ENCODE measurements at places on chromosomes 3 and 15. TPM values are rescaled to one million over a fixed set of nuclear protein-coding genes. Genes with fewer than 3 reads are reported as not detected.

DNA sequence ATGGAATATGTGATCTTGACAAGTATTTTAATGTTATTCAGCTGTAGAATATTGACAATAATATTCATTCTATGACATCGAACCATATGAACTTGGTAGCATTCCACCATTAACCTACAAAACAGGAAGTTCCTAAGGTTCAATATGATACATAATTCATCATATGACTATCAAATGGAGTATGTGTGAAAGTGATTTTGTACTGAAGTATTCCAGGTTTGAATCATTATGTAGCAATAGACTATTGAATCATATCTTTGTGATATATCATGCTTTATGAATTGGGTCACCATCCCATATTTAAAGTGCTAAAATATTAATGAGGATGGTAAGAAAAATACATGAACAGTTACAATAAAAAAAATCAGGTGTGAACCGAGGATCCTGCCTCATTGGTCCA is 95.1 kb downstream of the TP63 start:
- H3K4me3 ChIP-seq = no peak overlapping the region
- H3K27me3 ChIP-seq = no peaks in the 10 kb centered on the region
- no peak overlapping the region for H3K27ac ChIP-seq
- no peak for DNase-seq
- H3K4me1 ChIP-seq = no peaks in the 10 kb centered on the region
- H3K36me3 ChIP-seq = no peaks in the 10 kb centered on the region

DNA sequence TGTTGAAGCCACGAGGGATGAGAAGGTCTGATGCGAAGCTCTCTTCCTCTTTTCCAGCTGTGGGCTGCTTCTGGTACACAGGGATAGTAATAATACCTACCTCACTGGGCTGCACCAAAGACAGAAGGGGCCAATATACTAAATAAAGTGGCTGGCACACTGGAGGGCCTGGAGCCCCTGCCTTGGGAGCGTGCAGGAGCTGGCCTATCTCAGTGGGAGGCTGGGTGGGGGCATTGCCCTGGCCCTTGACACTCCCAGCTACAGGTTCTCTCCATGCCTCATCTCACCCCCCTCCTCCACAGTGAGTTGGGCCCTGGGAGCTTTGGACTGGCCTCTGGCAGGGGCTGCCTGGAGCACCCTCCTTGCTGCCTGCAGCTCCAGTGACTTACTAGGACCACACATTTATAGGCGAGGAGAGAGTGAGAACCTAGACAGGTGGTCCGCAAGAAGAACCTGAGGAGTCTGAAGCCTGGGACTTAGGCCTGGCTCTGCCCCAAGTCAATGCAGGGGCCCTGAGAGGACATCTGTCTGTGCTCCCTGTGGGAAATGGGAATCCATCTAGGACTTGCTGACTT is 1.6 kb downstream of the NOX5 start:
- no peaks in the 10 kb centered on the region for H3K36me3 ChIP-seq
- no peak for DNase-seq
- no peaks in the 10 kb centered on the region for H3K27me3 ChIP-seq
- H3K4me1 ChIP-seq = no peaks in the 10 kb centered on the region

SLC51B gene
- polyA plus RNA-seq = not detected

DNA sequence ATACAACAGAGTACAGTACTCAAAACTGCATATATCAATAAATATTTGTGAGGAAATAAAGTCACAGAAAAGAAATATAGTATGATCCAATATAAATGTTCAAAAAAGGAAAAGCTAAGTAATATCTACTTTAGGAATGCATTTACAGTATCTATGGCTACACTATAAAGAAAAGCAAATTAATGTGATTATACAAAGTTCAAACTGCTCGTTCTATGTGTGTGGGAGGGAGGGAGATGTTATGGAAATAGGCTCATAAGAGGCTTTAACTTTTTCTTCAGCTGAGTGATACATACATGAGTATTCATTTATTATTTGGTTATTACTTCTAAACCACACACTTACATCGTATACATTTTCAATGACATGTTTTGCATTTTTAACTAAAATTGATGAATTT is 377.7 kb upstream of the AGTR1 start:
- no peak overlapping the region for H3K4me3 ChIP-seq
- H3K36me3 ChIP-seq = no peaks in the 10 kb centered on the region
- DNase-seq = no peak
- no peaks in the 10 kb centered on the region for H3K27me3 ChIP-seq

- DNase-seq = no peak
- H3K4me3 ChIP-seq = no peak overlapping the region
- peaks cover 41% of the 10 kb centered on the region for H3K27me3 ChIP-seq
- H3K27ac ChIP-seq = no peak overlapping the region
Measured at GRCh38 chr15:41561104-41561776, 2.2 kb downstream of the TYRO3 start.

MLF1 gene
- 0.91 TPM for polyA plus RNA-seq

- no peak for DNase-seq
- no peaks in the 10 kb centered on the region for H3K27me3 ChIP-seq
- H3K36me3 ChIP-seq = no peaks in the 10 kb centered on the region
Measured at GRCh38 chr3:177182352-177182751, 14.9 kb downstream of the TBL1XR1 start.

- no peak overlapping the region for H3K4me3 ChIP-seq
- DNase-seq = no peak
- no peaks in the 10 kb centered on the region for H3K36me3 ChIP-seq
Measured at GRCh38 chr3:190443257-190443656, 6.4 kb downstream of the TMEM207 start.

All from B cell (primary cell).